ENCODE measurements at places on chromosomes 4 and X. TPM values are rescaled to one million over a fixed set of nuclear protein-coding genes. Genes with fewer than 3 reads are reported as not detected.

Gene GRK4
- total RNA-seq = 4.3 TPM

Gene CNGA2
- not detected for total RNA-seq

Gene CCSER1
- total RNA-seq = 94.5 TPM

DNA sequence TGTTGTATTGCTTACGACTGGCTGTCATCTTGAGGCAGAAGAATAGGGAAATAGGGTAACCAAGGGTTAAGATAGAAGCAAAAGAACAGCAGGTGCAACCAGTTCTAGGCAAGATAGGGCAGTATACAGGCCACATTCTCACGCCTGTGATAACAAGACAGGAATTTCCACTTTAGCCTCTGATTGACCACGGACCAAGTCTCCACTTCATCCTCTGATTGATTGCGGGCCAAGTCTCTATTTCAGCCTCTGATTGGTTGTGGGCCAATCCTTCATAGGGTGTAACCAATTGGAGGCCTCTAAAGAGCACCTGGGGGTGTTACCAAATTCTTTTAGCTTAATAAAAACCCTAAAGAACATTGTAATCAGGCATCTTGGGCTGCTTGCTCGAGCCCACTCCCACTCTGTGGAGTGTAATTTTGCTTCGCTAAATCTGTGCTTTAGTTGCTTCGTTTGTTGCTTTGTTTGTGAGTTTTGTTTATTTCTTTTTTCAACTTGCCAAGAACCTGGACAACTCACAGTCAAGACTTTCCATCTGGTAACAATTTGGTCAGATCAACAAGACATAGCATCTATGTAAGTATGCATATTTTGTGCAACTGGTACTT lies 8.7 kb upstream of the TBC1D9 start:
- peak; percentile 70 for DNase-seq

GRCh38 chr4:151865312-151865711 lies 104.5 kb upstream of the GATB start:
- peak; percentile 47 for DNase-seq

DNA sequence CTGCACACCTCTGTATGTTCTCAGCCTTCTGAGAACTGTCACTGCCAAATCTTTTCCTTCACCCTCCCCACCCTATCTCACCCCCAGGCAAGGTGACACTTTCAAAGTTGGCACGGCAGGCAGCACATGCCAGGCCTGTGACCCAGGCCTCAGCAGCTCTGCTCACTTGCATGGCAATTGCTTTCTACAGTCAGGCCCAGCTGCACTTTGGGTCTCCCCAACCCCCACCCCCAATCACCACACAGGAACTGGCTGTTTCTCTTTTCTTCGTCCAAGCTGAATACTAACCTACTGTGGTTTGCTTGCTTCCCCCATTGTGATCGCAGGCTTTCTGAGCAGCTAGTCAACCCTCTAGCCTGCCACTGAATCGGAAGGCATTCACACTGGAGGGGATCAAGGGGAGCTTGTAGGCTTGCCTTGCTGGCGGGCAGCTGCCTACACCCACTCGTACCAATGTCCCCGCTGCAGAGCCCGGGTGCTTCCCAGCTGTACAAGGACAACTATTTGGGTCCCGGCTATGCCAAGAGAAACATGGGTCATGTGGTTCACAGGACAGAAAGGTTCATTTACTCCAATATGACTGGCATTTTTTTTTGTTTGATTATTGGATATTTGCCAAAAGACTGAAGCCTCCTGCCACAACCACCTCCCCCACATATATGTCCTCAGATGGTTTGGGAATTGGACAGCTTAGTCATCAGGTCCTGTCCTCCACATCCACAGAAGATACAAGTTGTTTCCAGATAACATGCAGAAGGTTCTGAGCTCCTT lies 28.1 kb downstream of the SLC25A43 start:
- no peak for DNase-seq

DNA sequence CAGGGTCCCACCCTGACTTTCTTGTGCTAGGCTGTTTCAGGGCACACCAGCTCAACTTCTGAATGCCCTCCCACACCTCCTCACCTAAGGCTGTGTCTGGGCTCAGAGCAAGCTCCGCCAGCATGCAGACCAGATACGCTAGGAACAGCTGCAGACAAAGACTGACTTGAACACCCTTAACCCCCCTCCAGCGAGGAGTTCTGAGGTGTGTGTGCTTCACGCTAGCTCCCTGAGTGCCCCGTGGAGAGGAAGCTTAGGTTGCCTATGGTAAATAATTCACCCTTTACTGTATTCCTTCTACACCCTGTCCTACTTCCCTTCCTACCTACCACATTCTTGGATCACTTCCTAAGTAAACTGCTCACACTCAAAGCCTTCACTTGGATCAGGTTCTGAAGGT lies 115.0 kb downstream of the VCX3B start:
- no peak for DNase-seq

- DNase-seq = no peak
Measured at GRCh38 chr4:130336585-130337217, 1240.7 kb downstream of the C4orf33 start.

- no peak for DNase-seq
Measured at GRCh38 chr4:183905593-183906488, 734 bp downstream of the STOX2 start.

DNA sequence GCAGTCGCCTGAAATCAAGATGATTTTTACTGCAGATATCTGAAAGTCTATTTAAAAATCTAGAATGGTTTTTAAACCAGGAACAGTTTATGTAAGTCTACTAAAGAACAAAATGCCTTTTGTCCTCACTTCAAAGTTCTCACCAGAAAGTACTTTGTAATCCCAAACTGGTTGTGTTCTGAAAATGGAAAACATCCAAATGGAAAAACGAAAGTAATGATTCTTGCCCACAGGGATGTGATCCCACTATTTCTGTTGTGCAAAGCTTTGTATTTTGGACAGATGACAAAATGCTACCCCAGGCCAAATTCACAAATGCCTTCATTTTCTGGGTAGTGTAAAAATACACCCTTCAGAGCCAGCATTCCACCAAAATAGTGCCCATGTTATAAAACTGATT lies 265.5 kb upstream of the FTHL17 start:
- DNase-seq = no peak

- no peak for DNase-seq
Measured at GRCh38 chr4:118817178-118817930, 18.6 kb downstream of the SEC24D start.

- DNase-seq = no peak
Measured at GRCh38 chrX:7119950-7120877, 27.3 kb upstream of the STS start.

GRCh38 chr4:83560523-83560922 lies 24.6 kb downstream of the GPAT3 start:
- no peak for DNase-seq

GRCh38 chrX:48961585-48962091 lies 4.2 kb upstream of the OTUD5 start:
- DNase-seq = no peak

- DNase-seq = no peak
Measured at GRCh38 chr4:82519776-82520175, 42.0 kb downstream of the TMEM150C start.

DNA sequence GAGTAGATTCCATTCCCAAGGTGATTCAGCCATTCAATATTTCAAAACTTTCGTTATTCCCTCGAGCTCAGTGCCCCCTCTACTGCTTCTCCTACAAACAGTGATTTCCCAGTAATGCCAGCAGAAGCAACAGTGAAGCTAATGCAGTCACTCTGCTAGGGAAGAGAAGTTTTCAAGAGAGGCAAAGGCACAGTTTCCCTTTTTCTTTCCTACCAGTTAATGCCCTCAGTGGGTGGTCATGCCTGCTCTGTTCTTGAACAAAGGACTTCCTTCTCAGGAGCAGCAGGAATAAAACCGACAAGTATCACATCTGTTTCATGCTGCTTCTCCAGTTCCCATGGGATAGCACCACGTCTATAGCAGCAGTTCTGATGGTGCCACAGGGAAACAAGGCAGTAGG lies 317.2 kb downstream of the TENM3 start:
- DNase-seq = no peak

DNA sequence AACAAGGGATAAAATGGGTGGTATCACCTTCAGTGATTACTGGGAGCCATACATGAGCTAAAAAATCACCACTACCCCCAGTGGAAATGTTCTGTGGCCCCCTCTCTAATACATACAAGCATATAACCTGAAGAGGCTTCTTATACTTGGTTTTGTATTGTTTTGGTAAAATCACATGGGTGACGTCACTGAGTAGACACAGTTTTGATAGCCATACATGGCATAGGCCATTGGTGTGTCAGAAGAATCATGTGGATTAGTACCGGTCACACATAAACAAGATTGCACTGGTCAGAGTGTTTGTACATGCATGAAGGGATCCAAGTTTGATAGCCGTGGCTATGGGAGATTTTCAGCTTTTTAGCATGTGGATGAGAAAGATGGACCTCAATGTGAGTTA lies 131.9 kb upstream of the RADX start:
- no peak for DNase-seq

DNA sequence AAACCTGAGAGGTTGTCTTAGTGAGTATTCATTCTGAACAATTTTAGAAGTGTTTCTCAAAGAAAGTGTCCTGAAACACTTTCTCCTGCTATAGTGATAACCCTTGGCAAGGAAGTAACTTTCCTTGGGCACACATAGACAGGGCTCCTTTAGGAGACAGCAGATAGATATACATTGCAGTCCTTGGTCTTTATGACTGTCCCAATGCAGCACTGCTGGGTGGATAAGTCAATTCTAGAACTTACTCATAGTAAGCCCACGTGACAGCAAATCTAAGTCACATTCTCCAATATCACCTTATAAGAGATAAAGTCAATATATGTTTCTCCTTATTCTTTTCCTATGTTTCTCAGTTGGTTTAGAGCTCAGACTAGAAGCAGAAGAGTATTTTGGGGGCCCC lies 46.7 kb downstream of the GPRASP3 start:
- DNase-seq = no peak

All from ureter (tissue), 1 donor.